Glomerular endothelial cell (primary cell): ENCODE measurements at places on chromosomes 3 and 15. TPM values are rescaled to one million over a fixed set of nuclear protein-coding genes. Genes with fewer than 3 reads are reported as not detected.

The KLHDC8B gene
- 98.4 and 110 TPM in 2 replicates for total RNA-seq

The ACAN gene
- total RNA-seq, result 0.19 and 2.2 TPM in 2 replicates

The GPR149 gene
- total RNA-seq, result not detected in 2 replicates

The SGO1 gene
- 1.7 and 4.3 TPM in 2 replicates for total RNA-seq

The ISG20 gene
- total RNA-seq, result 11.2 and 36.5 TPM in 2 replicates

The PEX5L gene
- total RNA-seq, result 0.05 TPM in 1 of 2 replicates, not detected in the other

The HHATL gene
- total RNA-seq, result not detected in 2 replicates

The GOLGA8R gene
- 1.1 and 1.5 TPM in 2 replicates for total RNA-seq

The CXCR6 gene
- not detected in 2 replicates for total RNA-seq

The VIPR1 gene
- total RNA-seq, result 1.4 and 6.9 TPM in 2 replicates

The LRRIQ4 gene
- not detected in 2 replicates for total RNA-seq

The APBA2 gene
- 53.5 and 59.1 TPM in 2 replicates for total RNA-seq

The LRRC31 gene
- total RNA-seq, result not detected in 2 replicates

The GABRB3 gene
- total RNA-seq, result 0.05 TPM in 1 of 2 replicates, not detected in the other

The BCL2A1 gene
- total RNA-seq, result not detected in 2 replicates

The SNTN gene
- not detected in 2 replicates for total RNA-seq

The ADIPOQ gene
- total RNA-seq, result not detected in 2 replicates

The INO80 gene
- 22.6 and 25.4 TPM in 2 replicates for total RNA-seq

The SLC15A2 gene
- 0.05 and 0.29 TPM in 2 replicates for total RNA-seq
